ENCODE measurements at places on chromosomes 16 and 17. TPM values are rescaled to one million over a fixed set of nuclear protein-coding genes. Genes with fewer than 3 reads are reported as not detected.

- DNase-seq, result no peak
Observed at GRCh38 chr17:79741751-79742588, 11.2 kb downstream of the ENPP7 start.

- DNase-seq, result no peak
Observed at GRCh38 chr16:22673421-22673831, 140.5 kb upstream of the HS3ST2 start.

DNA sequence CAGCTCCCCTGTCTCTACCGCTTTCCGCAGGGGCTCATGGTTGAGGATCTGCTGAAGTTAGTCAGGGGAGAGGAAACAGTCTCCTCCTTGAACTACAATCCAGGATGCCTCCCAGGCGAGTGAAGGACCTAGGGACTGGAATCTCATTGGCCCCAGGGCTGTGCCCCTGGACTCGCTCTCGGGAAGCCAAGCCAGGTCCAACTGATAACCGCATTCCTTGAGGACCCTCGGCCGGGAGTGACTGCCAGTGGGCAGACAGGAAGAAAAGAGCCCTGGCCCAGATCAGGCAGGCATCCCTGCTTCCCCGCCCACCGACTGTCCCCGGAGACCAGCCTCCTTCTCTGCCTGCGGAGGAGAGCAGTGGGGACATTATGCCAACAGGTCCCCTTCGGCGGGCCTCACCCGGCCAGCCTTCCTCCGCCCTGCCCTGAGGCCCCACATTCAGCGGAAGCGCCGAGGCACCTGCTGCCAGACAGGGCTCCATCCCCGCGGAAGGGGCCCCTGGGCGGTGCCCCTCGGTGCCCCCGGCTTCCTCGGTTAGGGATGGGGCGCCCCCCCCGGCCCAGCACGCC lies 776 bp downstream of the LRRC75A start:
- no peak for DNase-seq

- DNase-seq, result no peak
Observed at GRCh38 chr17:80970044-80970761, 21.4 kb upstream of the CHMP6 start.

- no peak for DNase-seq
Observed at GRCh38 chr17:40319651-40320540, 10.9 kb downstream of the RARA start.

DNA sequence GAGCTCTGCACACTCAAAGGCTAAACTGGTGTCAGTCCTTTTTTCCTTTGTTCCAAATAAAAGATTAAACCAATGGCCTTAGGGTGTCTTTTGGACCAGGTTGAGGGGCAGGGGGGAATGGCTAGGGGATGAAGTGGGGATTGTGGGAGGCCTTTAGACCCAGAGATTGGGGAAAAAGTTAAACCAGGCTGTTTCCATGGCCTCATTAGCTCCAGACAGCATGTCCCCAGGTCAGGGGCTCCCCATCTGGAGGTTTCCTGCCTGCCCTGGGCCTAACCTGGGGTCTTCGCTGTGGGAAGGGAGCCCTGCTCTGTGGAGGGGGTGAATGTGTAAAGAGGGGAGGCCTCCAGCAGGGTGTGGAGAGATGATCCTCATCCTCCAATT lies 10.3 kb downstream of the FKBP10 start:
- DNase-seq, result no peak

The CIBAR2 gene
- total RNA-seq, result not detected

The SHISA9 gene
- 1.8 TPM for total RNA-seq

The NME2 gene
- 537 TPM for total RNA-seq
